Stimulated activated CD4-positive, alpha-beta T cell treated with anti-CD3 and anti-CD28 coated beads, Interleukin-12 subunit alpha, Interleukin-12 subunit beta, amount 100 ng/mL, for 24 hours (primary cell): ENCODE measurements at places on chromosomes 4 and X.

- DNase-seq = no peak
These were observed 52.1 kb downstream of the RAB40A start for GRCh38 chrX:103467156-103467555.

DNA sequence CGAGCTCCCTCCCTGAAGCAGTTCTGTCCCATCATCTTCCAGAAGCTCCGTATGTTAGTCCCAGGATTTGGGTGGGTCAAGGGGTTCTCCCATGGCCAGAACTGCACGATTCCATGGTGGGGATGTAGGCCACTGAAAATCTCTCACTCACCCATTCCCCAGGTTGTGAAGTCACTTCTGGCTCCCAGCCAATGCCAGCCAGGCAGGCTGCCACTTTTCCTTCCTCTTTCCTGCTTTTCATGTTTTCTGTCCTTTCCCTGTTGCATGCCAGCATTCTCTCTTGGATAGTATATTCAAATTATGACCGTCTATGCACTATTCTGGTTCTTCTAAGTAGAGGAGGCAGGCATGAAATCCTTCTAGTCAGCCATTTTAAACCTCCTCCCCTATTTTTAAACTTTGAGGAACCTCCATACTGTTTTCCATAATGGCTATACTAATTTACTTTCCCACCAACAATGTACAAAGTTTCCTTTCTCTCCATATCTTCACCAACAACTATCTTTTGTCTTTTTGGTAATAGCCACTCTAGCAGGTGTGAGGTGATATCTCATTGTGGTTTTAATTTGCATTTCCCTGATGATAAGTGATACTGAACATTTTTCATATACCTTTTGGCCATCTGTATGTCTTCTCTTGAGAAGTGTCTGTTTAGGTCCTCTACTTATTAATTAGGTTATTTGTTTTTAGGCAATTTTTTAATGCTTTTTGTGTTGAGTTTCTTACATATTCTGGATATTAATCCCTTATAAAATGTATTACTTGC is 182.1 kb upstream of the TET2 start:
- no peak for DNase-seq

GRCh38 chr4:40699648-40700047 is 50.1 kb upstream of the NSUN7 start:
- no peak for DNase-seq

- DNase-seq = no peak
These were observed 171.9 kb downstream of the MAD2L1 start for GRCh38 chr4:119894650-119895208.

GRCh38 chr4:32991663-32992062 is 2271.5 kb downstream of the PCDH7 start:
- DNase-seq = no peak

GRCh38 chr4:13162886-13163285 is 321.3 kb downstream of the RAB28 start:
- no peak for DNase-seq
